Ovary (tissue), 10 donors: ENCODE measurements at places on chromosomes 2 and 18. TPM values are rescaled to one million over a fixed set of nuclear protein-coding genes. Genes with fewer than 3 reads are reported as not detected.

- no peak for DNase-seq
These were observed 198.5 kb downstream of the LOXHD1 start for GRCh38 chr18:46458472-46458871.

Gene ARHGEF4
- 18.0 TPM for total RNA-seq

DNA sequence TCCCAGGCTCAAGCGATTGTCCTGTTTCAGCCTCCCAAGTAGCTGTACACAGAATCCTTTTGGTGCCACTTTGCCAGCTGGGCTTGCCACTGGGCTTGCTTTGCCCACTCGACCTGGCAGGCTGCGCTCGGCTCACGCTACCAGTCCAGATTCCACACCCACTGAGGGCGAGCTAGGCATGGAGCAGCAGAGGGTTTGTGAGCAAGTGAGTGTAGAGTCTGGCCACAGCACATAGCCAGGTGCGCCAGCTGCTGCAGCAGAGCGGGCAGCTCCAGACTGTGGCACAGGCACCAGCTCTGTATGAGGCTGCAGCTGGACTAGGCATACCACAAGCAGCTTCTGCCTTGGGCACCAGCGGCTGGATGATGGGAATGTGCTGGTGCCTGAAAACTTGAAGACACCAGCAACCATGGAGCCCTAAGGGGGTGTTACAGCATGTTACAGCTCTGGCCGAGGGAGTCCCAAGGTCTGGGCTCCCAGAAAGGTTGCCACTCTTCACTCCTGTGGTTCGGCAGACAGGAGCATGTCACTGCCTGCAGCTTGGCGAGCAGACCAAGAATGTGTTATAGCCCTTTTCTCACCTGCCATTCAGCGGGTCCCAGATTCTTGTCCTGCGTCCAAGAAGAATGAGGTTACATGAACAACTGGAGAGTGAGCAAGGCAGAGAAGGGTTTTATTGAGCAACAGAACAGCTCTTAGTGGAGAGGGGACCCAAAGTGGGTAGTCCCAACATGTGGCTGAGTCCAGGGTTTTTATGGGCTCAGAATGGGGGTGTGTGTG lies 12.9 kb downstream of the SMARCAL1 start:
- DNase-seq = no peak

Gene ANKRD30B
- not detected for total RNA-seq

- no peak for DNase-seq
These were observed 9.3 kb upstream of the TTL start for GRCh38 chr2:112472547-112473263.

- no peak for DNase-seq
These were observed 751 bp upstream of the DNAJC10 start for GRCh38 chr2:182715121-182715891.

Gene POTEJ
- total RNA-seq = not detected

- DNase-seq = no peak
These were observed 15.4 kb downstream of the GREB1L start for GRCh38 chr18:21257386-21257785.

Gene MAPRE2
- 29.5 TPM for total RNA-seq

Gene YIPF4
- 24.6 TPM for total RNA-seq

GRCh38 chr2:1988049-1988448 lies 243.7 kb upstream of the PXDN start:
- DNase-seq = no peak

Gene PRKAG3
- total RNA-seq = not detected

DNA sequence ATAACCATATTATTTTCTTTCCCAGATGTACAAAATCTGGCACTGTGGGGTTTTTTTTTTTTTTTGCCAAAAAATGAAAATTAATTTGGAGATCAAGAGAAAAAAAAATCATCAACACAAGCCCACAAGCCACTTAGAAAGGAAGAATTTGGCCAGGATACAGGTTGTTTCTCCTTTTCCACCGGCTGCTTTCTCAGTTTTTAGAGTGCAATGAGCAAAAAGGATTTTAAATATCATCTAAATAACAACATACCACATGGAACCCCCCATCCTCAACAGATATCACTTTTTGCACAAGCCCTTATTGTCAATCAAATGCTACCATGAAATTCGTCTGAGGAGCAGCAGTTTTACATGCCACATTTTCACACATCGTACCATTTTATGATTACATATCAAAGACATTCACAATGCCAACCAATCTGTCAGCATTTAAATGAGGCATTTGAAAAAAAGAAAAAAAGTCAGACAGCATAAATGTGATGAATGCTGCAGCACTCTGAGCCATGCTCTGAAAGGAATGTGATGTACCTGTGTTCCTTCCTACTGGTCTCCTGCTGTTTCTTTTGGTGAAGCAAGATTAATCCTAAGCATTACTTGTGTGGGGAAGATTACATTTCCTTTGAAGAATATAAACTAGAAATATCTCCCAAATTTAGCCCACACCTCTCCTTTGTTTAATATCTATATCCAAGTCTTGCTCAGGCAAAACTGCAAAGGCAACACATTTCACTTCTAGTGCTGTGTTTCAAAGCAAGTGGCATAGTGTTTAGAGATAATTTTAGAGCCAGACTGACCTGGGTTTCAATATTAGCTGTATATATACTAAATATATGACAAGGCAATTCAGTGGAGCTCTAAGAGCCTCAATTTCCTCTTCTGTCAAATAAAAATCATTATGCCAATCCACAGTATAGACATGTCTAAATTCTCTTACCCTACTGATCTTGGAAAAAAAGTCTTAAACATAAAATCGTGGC lies 391.3 kb downstream of the CMPK2 start:
- no peak for DNase-seq

DNA sequence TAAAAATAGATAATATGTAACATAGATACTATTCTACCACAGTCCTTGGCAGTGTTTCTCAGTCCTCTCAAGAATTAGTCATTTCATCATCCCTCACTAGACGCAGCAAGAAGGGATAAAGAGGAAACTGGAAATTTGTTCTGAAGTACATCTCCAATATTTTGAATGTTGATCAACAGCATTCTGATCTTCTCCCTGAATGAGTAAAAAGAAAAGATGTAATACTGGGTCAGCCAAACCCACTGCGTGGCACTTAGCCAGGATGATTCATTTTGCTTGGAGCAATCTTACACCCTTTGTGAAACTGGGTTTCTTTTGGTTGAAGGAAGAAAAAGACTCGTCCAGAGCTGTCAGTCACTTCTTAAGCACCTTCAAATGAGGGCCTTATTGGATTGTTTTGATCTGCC lies 54.1 kb downstream of the TAF1B start:
- peak; percentile 83 for DNase-seq

Gene GPBAR1
- 2.5 TPM for total RNA-seq

Gene SH2D6
- 0.35 TPM for total RNA-seq

Gene SOCS6
- 17.7 TPM for total RNA-seq

DNA sequence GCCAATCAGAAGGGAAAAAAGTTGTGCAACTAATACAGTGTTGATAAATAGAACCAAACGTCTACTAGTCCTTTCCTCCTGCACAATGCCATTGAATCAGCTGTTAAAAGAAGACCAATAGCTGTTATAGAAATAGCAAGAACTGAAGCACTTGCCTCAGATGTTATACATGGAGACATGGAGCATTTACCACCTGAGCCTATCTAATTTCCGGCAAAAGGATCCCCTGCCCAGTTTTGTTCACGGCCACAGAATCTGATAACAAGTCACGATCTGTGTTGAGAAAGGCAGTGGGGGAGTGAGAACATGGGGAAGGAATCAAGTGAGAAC lies 285.4 kb downstream of the ZEB2 start:
- no peak for DNase-seq

DNA sequence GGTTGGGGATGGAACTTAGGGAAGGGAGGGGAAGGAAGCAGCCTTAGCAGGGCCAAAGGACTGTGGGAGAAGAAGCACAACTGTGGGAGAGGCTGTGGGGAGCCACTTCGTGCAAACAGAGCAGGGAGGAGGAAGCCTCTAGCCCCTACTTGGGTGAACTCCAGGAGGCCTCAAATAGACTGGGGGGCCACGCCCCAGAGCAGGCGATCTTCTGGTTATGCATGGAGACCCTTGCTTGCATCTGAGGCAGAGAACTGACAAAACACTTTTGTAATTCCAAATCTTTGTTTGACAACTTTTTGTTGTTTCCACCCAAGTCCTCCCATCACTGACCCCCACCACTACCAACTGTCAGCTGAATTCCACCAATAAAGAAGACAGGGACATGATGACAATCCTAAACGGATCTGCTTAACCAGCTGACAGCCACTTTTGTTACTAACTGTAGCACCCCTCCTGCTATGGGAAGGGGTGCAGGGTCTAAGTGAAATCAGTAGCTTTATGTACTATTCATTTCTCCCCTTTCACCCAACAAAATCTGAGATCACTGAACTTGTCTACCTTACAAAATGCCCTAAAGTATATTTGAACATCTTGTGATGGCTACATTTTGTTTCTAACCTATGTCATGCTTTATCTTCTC lies 80.5 kb upstream of the CPO start:
- DNase-seq = no peak

Gene CD8B2
- not detected for total RNA-seq

Gene LCT
- 0.12 TPM for total RNA-seq
